HT-29 (cell line): ENCODE measurements at places on chromosomes 13 and 19.
A peak's percentile ranks its signal among the peaks of the same experiment; 100 is the strongest.

- DNase-seq = no peak
Measured at GRCh38 chr19:45322311-45322710, 364 bp downstream of the CKM start.

GRCh38 chr19:6800991-6801484 lies 28.5 kb downstream of the VAV1 start:
- peak; percentile 45 for DNase-seq

DNA sequence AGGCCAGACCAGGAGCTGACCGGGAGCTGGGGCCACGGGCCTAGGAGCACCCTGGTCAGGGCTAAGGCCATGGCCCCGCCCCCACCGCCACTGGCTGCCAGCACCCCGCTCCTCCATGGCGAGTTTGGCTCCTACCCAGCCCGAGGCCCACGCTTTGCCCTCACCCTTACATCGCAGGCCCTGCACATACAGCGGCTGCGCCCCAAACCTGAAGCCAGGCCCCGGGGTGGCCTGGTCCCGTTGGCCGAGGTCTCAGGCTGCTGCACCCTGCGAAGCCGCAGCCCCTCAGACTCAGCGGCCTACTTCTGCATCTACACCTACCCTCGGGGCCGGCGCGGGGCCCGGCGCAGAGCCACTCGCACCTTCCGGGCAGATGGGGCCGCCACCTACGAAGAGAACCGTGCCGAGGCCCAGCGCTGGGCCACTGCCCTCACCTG lies 6.6 kb downstream of the SPHK2 start:
- DNase-seq = no peak

- DNase-seq = no peak
Measured at GRCh38 chr13:44426461-44426860, 52.8 kb downstream of the SERP2 start.

GRCh38 chr13:31998131-31998530 lies 33.4 kb upstream of the FRY start:
- DNase-seq = peak; percentile 95

DNA sequence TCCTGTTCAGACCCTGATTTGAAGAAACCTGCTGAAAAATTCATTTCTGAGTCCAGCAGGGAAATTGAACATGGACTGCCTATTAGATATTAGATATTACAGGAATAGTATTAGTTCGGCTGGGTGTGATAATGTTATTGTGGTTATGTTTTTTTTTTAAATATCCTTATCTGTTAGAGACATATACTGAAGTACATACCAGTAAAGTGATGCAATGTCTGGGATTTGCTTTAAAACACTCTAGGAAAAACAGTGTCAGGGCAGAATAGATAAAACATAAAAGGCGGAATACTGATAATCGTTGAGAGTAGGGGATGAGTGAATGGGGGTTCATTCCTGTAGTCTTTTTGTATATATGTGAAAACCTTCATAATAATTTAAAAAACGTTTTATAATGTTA lies 28.7 kb upstream of the AMER2 start:
- DNase-seq = no peak

GRCh38 chr13:45352031-45352430 lies 11.0 kb upstream of the TPT1 start:
- peak; percentile 63 for DNase-seq

DNA sequence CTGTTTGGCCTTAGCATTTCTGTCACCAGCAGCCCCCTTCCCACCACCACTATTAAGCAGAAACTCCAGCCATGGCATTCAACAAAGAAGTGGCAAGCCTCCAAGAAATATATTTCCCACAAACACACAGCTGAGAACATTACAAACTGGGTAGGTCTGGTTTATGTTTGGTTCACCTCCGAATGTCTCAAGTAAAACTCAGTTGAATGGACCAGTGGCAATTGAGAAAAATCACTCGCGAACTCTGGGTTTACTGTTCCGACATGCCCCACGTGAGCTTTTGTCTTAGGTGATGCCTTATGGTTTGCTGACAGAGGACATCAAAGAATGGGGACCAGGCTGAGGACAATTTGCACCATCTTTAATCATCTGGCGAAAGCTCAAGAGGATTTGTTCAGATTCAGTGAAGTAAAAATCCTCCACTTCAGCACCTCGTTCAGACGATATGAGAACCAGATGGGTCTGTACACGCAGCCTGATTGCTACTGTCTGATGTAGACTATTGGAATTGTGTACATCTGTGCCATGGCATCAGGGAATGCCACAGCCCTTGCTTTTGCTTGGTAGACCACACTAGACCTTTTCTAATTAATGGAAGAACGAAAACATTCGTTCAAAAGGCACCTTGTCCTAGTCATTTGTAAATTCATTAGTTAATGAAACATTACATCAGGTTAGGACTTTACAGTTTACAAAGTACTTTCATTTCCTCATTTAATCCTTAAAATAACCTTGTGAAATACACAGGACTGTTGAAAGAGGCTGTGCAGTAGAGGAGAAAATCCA lies 59.4 kb downstream of the SLC10A2 start:
- DNase-seq = no peak

DNA sequence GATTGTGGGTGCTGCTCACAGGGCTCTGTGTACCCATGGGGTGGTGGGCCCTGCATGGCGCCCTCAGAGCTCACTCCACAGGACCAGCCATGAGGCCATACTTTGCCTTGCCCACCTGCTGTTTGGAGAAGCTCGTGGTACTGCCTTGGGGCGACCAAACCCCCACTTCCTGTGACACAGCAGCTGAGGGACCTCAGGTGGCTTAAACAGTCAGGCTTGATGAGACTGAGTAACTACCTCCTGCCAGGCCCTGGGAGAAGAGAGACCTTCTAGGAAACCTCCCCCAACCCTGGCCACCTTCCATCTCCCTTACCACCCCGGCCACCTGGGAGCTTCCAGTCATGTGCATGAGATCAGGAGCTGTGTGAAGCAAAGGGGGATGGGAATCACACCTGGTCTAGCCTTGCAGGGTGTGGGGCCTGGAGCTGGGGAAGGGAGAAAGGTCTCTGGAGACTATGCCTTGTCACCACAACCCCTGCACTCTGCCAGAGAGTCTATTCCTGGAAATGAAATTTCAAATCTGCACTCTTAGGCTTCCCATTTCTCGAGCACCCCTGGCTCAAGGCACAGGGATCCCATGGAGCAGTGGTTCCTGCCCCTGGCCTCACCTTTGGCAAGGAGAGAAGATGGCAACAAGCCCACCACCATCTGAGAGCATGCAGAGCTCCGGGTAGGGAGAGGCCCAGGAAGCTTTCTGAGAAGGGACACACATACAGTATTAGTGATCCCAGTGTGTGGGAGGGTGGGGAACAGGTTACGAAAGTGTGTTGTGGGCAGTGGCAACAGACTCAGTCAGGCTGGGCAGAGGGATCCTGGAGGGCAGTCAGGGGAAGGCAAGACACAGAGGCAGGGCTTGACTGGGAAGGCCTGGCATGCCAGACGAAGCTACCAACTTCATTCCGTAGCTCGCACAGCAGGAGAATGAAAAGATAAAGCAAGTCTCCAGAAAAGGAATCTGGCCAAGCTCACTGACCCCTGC lies 125.0 kb downstream of the URI1 start:
- no peak for DNase-seq

DNA sequence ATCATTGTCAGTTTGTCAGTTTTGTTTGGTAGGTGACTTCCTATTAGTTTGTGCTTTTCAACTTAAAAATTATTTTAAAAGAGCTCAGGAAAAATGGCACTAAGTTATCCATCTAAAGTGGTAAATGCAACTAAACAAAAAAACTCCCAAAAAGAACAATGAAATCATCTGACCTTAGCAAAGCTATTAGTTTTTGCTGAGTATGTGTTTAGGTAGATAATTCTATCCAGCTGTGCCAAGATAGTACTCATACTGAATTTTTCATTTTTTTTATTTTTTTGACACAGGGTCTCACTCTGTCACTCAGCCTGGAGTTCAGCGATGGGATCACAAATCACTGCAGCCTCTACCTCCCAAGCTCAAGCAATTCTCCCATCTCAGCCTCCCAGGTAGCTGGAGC lies 645.3 kb downstream of the TBC1D4 start:
- DNase-seq = no peak

GRCh38 chr13:23679220-23679619 lies 109.0 kb downstream of the TNFRSF19 start:
- no peak for DNase-seq

DNA sequence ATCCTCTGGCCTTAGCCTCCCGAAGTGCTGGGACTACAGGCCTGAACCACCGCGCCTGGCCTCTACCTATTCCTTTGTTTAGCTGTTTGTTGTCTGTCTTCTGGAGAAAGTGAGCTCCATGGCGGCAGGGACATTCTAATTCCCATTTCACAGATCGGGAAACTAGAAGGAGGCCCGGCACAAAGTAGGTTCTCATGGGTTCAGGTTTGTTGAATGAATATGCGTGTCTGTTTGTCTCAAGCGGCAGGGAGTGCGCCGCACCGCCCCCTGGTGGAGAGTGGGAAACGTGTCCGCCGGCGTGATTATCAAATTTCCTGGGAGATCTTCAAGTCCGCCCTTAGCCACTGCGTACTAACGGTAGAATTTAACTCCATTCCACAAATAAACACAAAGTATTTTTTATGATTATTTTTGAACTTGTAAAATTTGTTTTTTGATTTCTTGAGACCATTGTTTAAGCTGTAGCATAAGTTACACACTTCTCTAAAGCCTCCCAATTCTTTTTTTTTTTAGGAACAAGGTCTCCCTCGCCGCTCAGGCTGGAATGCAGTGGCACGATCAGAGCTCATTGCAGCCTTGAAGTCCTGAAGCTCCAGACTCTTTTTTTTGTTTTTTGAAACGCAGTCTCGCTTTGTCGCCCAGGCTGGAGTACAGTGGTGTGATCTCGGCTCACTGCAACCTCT lies 8.9 kb upstream of the CCDC9 start:
- DNase-seq = peak; percentile 87

DNA sequence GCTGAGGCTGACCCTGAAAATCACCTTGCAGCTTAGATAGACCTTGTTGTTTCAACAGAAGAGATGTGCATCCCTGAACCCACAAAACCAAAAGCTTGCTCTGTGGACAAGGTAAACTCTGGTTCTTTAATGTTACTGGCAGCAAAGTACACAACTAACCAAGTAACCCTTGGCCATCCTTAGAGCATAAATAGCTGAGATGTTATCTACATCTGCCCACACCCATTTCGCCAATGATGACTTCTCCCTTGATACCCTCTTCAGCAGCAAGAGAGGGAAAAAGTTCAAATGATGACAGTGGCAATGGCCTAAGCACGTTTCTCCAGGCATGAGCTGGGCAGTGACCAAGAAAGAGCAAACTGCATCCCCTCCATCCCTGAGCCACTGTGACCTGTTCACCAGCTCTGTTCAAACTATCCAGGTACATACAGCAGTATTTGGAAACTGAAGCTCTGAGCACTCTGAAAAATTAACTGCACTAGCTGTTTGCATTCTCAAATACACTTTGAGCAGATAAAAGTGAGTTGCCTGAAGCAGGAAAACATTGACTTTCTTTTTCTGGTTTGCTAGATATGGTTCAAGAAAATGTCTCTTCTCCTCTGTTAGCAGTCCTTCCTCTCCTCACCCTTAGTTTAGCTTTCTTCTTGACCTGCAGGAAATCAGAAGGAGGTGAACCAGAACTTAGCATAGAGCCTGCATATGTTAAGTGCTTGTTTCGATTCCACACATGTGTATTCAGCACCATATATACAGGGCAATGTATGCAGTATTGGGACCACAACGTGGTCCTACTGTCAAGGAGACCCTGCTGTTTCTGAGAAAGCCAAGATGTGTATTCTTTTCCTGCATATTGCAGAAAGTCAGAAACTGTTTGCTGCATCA lies 231.7 kb downstream of the FOXO1 start:
- DNase-seq = no peak

DNA sequence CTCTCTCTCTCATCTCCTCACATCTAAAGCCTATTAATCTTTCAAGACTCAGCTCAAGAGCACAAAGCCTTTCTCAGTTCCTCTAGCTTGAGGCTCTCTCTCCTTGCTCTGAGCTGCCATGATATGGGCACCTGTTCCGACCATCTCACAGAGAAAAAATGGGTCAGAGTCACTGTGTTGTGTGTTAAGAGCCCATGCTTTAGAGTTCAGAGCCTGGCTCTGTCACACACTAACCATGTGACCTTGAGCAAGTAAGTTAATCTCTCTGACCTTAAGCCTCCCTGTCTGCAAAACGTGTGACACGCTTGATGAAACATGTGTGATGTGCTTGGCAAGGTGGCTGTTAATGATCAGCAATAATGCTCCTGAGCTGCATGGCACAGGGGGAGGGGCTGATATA lies 245.2 kb downstream of the DLEU7 start:
- DNase-seq = no peak

DNA sequence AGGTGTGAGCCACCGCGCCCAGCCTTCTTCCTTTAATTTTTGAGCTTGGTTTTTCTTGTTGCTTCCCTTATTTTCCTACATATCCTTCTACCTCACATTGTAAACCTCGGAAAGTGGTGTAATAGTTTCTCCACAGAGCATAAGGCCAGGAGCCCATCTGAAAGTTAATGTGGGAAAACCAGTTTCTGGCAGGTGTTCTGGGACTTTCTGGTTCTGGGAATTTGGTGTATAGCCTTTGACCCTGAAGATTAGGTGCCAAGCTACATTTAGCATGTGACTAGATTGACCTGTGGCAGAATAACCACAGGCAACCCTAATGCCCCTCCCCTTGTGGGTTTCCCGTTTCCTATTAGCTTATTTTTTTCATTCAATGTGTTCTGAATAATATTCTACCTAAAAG lies 8.7 kb downstream of the POP4 start:
- DNase-seq = no peak

DNA sequence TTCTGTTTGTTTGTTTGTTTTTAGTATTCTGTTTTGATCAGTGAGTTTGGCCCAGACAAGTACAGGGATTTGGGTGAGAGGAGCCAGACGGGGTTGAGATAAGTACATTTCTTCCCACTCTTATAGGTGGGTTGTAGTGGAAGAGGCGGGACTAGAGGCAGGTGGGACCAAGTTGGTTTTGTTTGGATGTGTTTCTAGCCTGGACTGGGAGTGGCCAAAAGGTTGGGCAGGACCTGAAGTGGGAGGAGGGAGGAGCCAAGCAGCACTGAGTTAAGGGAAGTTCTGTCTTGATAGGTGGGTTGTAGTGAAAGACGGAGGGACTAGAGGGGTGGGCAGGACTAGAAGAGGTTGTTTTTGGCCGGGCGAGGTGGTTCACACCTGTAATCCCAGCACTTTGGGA lies 9.0 kb downstream of the DNASE2 start:
- DNase-seq = peak; percentile 16

GRCh38 chr19:54937926-54938325 lies 9.4 kb downstream of the NLRP7 start:
- DNase-seq = no peak

GRCh38 chr19:13043285-13043684 lies 48.0 kb downstream of the NFIX start:
- DNase-seq = no peak

DNA sequence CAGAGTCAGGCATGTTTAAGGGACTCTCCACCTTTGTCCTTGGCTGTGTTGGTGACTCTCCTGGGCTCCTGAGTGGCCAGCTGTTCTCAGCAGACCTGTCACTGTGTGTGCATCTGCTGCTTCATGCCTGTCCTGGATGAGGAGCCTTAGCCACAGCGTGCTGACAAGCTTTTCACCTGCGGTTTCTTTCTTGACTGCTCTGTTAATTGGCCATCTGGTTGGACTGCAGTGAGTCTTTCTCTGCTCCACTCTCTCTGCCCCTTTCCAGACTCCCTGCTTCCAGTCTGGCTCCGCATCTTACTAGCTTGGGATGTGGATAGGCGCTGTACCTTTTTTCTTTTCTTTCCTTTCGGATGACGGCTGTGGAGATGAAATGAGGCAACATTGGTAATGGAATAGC lies 38.8 kb downstream of the POLR1D start:
- no peak for DNase-seq

GRCh38 chr13:25616674-25617073 lies 244.9 kb downstream of the ATP8A2 start:
- no peak for DNase-seq
